Stimulated activated CD4-positive, alpha-beta T cell treated with anti-CD3 and anti-CD28 coated beads, Interleukin-15, amount 100 ng/mL, for 48 hours (primary cell): ENCODE measurements at places on chromosomes 5 and 9.

- DNase-seq, result no peak
These were observed 37.9 kb downstream of the ARHGEF28 start for GRCh38 chr5:73663860-73664240.

- DNase-seq, result no peak
These were observed 41.6 kb upstream of the SPATA31D4 start for GRCh38 chr9:81886665-81887064.

- DNase-seq, result no peak
These were observed 60.2 kb upstream of the SRP19 start for GRCh38 chr5:112800891-112801290.

DNA sequence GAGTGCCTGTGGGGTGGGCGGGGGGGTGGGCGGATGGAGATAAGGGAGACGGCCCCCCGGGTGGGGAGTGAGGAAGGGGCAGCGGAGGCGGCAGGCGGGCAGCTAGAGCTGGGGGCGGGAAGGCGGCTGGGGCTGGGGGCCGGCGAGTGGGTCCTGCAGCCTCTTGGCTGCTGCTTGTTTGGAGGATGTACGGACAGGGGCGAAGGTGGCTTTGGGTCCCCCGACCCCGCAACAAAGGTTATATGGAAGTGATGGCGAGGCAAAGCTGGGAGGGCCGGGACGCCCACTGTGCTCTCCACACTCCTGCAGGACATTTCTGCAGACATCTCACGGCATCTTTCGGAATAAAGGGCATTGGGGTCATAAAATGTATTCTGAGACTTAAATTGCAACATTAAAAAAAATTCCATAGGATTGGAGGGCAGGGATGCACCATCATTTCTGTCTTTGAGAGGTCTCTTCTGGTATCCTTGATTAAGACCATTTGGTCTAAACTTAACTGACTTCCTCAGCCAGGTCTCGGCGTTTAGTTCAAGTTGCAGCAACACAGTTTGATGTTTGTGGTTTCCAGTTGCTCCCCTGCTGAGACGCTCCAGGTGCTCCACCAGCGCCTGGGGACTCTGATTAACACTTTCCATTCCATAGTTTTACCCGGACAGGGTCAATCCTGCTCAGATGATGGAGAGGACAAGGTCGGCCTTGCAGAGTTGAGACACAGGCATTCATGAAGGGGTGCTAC is 101.6 kb upstream of the SSBP2 start:
- DNase-seq, result no peak

DNA sequence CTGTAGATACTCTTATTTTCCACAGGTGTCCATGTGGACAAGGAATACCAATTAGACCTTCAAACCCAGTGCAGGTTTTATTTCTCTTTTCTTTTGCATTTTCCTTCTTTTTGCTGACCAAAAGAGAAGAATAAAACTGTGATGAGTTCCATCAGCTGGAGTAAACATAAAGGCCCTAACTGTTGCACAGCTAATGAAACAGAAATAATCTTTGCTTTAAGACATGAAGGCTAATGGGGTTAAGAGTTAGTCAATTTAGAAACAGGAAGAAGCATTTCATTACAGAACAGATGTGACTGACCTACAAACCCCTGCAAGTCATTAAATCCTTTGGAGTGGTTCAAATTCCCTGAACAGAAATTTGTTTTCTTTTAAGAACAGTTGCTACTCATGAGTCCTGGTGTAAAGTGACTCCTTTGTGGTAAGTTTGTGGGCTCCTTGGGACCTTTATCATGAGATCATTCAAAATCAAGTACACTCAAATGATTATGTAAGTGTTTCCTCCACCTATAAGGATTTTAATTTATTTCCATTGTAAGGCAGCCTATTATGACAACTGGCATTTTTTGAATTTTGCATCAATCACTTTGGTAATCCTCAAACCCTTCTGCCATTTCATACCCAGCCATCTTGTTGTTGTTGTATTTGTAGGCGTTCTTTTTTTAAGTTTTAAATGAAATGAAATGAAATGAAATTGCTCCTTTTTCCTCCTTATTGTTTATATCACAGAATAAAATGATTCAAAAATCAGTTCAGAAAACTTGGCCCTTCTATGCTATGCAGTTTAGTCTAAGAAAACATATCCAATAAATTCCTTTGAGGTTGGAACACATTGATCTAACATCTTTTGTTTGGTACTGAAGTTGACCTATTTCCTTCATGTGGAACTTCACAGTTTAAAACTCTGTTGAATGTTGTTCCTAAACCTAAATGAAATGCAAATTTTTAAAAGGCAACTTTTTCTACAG is 1.3 kb downstream of the MINAR2 start:
- no peak for DNase-seq

- no peak for DNase-seq
These were observed 50.9 kb downstream of the KCNIP1 start for GRCh38 chr5:170554521-170555267.

DNA sequence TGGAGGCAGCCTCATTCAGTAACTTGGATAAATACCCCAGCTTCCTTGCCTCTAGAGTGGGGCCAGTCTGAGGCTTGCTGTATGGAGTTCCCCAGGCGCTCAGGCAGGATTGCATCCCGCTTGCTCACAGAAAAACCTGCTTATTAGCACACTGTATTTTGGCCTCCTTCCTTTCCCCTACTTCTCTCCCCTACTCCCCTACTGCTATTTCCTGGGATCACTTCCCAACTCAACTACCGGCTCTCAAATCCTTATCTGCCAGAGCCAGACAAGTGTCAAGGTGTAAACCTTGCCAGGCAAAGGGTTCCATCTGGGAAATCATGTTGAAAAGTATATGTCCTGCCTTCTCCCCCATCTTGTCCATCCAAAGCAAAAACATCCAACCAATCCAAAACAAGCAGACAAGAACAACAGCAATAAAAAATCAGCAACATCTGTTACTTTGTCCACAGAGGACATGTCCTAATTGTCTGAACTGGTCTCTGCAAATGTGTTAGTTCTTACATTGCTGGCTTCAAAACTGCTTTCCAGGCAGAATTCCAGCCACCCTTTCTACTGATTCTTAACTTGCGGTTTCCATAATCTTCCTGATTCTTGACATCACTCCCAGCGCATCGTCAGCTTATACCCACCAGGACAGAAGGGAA is 164.1 kb upstream of the SEMA6A start:
- no peak for DNase-seq

GRCh38 chr5:133149345-133149744 is 97.5 kb downstream of the HSPA4 start:
- no peak for DNase-seq

DNA sequence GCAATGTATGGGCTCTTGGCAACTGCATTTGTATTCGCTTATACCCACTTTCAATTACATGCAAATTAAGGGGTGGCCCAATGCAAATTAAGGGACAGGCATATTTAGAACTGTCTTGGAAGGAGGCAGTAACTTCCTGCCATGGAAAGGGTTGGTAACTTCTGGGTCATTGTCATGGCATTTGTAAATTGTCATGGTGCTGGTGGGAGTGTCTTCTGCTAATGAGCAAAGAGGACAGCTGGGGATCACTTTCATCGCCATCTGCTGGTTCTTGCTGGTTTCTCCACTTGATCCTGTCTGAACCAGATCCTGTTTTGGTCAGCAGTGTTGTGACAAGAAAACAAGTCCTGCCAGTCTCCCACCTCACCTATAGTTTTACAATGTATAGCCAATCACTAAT is 23.3 kb upstream of the UGT3A2 start:
- DNase-seq, result no peak

GRCh38 chr9:125929846-125930245 is 182.7 kb downstream of the PBX3 start:
- no peak for DNase-seq

GRCh38 chr5:68279984-68280383 is 64.4 kb downstream of the PIK3R1 start:
- no peak for DNase-seq

DNA sequence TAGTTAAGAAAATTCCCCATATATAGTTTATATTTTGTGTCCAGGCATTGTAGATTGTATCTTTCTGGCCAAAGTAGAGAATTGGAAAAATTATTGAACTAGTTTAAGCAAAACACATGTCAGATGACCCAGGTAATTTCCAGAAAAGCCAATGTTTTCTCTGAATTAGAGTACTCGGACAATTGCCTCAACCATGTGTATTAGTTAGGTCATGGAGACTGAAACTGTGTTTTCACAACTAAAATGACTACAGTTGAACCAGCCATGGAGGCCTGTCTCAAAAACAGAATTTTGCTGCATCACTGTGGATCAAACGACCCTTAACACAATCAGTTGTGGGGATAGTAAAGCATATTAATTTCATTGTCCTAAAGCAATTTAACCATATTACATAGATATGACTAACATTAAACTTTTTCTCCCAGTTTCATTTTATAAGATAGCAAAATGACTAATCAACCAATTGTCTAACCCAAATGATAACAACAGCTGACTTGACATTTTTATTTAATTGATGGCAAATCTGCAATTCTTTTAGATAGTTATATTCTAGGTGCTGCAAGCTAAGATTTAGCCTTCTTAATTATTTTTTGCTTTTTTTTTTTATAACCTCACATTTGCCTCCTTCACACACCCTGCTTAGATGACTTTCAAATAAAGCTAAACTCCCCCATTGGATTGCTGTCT is 39.2 kb upstream of the SPDL1 start:
- no peak for DNase-seq

- DNase-seq, result no peak
These were observed 68.1 kb upstream of the FBXL7 start for GRCh38 chr5:15431923-15432322.

DNA sequence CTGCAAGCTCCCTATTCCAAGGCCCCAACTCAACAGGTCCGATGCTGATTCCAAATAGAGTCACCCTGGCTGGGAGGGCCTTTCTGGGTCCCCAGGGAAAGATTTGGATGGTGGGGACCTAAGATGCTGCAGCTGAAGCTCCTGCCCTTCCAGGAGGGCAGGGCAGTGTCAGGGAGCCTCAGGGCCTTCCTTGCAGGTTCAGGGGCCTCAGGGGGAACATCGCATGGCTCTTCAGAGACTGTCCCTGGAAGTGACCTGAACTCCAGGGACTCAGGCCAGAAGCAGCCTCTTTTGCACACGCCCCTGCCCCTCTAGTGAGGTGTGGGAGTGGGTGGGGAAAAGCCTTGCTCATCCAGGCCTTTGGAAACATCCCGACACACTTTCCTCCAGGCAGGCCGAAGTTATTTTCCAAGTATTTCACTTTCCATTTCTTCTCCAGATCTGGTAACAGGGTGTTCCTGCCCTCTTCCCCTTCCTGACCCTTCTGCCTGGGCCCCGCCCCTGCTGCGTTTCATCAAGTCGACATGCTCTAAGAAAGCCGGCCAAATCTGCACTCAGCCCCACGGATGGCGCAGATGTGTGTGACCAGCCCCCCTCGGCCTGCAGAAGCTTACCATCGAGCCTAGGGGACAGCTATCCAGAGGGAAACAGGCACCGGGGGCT is 159.5 kb downstream of the FGF18 start:
- no peak for DNase-seq

DNA sequence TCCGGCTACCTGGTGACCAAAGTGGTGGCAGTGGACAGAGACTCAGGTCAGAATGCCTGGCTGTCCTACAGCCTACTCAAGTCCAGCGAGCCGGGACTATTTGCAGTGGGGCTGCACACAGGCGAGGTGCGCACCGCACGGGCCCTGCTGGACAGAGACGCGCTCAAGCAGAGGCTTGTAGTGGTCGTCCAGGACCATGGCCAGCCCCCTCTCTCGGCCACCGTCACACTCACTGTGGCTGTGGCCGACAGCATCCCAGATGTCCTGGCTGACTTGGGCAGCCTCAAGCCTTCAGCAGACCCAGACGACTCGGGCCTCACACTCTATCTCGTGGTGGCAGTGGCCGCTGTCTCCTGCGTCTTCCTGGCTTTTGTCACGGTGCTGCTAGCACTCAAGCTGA is 2.1 kb downstream of the PCDHGA4 start:
- DNase-seq, result no peak

GRCh38 chr5:134493461-134494055 is 31.9 kb upstream of the JADE2 start:
- DNase-seq, result no peak

DNA sequence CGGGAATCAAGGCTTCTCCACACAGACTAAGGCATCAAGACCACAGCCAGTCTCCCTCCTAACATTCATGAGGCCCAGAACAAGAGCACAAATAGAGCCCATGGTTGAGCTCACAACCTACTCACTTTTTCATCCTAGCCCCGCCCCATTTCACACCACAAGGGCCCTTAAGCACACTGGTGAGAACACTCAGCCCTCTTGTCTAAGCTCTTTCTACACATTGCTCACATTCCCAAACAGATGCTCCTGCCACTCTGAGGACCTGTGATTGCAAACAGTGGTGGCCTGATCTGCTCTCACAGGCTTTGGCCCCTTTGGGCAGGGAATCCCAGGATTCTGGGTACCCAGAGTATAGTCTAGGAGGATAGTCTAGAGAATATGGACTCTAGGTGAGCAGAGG is 54.0 kb downstream of the FEM1C start:
- DNase-seq, result no peak

- no peak for DNase-seq
These were observed 81.3 kb downstream of the OXCT1 start for GRCh38 chr5:41788941-41789368.

GRCh38 chr5:60538955-60539866 is 160.8 kb downstream of the DEPDC1B start:
- DNase-seq, result no peak

DNA sequence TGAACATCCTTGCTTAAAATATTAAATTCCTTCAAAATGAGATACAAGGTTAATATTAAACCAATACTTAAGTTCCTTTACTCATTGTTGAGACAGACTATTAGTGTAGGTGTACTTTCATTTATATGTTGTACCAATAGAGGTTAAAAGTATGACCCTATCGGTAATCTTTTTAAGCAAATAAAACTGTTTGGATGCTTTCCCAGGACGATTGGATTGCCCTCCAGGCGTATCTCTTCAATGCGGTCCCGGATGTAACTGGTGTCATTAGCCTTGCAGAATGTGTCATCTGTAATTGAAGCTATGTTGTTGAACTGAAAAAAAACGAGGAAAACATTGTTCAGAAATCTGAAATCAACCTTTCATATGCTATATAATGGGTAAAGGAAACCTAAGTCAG is 18.9 kb downstream of the OGN start:
- DNase-seq, result no peak

- no peak for DNase-seq
These were observed 83.9 kb upstream of the CYLC2 start for GRCh38 chr9:102911185-102911584.

DNA sequence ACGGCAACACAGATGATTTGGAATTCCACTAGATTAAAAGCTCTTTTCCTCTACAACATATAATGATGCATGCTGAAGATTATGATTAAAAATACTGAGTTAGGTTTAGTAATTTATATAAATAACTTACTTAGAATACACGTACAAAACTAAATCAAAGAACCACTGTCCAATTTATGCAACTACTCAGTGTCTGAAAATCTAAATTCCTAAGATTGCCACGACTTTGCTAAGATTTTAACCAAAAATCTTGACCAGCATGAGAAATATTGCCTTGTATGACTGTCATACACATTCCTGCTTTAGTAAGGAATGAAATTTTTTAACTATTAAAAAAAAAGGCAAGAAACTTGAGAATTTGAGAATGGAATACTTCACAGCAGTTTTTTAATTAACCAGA is 292.4 kb downstream of the ZNF608 start:
- no peak for DNase-seq
